ENCODE measurements at places on chromosomes 5 and 9. TPM values are rescaled to one million over a fixed set of nuclear protein-coding genes. Genes with fewer than 3 reads are reported as not detected.
A peak's percentile ranks its signal among the peaks of the same experiment; 100 is the strongest.

SPINK7 gene
- not detected for total RNA-seq

IFNK gene
- not detected for total RNA-seq

PALM2AKAP2 gene
- 3.8 TPM for total RNA-seq

C1QTNF3 gene
- total RNA-seq = 0.36 TPM

TMEM174 gene
- total RNA-seq = not detected

NMUR2 gene
- total RNA-seq = not detected

OBP2A gene
- total RNA-seq = not detected

CCDC171 gene
- 0.94 TPM for total RNA-seq

CCDC187 gene
- not detected for total RNA-seq

GRXCR2 gene
- total RNA-seq = not detected

ADRB2 gene
- total RNA-seq = 2.6 TPM

- DNase-seq = peak; percentile 69
These were observed 577.7 kb upstream of the FTMT start for GRCh38 chr5:121273833-121274433.

GRCh38 chr9:72356041-72356582 lies 8.9 kb downstream of the ZFAND5 start:
- no peak for DNase-seq

GRCh38 chr5:89595056-89595455 lies 712.1 kb upstream of the MEF2C start:
- DNase-seq = no peak

DNA sequence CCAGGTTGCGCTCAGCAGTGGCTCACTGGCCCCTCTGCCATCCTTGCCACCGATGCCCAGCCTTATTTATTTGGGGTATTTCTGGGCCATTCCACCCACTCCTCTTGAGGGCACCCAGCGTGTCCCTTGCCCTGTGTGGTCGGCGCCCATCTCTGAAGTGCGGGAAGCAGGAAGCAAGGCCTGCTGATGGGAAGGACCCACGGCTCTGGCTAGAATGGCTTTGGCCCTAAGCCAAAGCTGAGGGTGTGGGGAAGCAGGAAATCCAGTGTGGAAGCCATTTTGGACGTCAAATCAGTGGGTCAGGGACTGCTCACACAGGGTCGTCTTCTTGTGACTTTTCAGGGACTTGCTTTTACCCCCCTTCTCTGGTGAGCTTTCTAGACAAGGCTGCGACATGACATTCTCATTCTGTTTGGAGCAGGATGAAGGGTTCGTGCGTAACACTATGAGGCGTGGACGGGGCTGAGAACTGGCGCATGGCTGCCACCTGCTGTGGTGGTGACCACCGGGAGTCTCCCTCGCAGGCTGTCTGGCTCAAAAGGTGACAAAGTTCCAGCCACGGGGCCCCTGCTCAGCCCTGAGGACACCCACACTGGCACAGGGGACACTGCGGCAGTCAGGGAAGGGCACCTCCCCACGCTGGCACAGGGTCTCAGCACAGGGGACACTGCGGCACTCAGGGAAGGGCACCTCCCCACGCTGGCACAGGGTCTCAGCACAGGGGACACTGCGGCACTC lies 50.7 kb upstream of the NKD2 start:
- DNase-seq = no peak

DNA sequence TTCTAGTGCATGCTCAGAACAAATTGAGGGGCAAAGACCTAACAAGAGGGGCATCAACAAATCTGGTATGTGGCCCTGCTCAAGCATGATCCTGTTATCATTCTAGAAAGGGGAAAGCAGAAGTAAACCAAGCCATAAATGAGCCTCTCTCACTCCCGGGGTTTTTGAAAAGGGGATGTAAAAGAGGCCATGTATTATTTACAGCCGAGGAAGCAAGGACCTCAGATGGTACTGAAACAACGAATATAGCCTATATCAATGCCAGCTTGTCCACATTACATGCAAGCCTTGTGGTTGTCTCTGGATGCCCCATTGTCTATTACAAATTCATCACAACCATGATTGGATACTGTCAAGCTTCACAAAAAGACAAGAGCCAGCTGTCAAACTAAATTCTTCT lies 211.3 kb downstream of the DCP2 start:
- no peak for DNase-seq

DNA sequence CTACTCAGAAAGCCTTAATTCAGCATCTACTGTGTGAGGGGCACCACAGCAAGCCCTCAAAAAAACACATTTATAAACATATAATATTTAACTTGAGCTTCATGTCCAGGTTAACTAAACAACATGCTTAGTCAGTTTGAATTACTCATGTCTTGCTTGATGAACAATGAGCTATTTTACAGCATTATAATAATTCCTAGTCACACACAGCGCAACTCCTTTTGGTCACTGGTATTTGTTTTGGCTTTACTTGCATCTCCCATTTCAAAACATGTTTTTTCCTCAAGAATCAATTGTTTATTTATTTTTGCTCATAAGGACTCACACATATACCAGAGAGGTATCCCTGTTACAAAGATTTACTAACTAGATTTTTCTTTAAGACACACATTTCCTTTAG lies 616.7 kb upstream of the DAB2 start:
- DNase-seq = peak; percentile 66

DNA sequence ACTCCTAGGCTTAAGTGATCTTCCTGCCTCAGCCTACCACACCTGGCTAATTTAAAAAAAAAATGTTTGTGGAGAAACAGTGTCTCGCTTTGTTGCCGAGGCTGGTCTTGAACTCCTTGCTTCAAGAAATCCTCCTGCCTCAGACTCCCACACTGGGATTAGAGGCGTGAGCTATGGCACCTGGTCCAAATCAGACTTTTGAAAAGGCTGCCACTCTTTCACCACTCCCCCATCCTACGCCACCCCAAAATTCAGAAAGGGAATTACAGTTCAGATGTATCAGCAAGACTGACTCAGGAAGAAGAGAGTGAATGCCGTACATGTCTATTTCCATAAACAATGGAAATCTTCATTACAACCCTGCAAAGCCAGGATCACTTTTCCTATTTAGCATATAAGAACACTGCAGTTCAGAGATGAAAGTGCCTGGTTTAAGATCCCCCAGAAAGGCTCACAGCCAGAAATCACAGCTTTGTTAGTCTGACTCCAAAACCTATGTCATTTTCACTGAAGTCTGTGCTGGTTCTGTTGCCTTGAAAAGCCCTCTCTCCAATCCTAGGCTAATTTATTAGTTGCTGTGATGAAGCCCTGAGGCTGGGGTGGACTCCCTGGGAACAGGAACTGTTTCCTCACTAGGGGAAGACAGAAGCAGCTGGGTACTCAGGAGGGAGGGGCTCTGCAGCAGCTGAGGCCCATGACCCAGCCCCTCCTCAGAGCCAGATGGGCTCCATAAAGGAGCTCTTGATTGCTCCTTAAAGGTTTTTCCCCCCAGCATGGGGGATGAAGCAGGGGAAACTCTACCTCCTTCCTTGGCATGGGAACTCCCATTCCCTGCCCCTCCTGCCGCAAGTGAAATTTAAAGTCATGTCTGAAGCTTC lies 3.1 kb downstream of the FBLL1 start:
- no peak for DNase-seq

DNA sequence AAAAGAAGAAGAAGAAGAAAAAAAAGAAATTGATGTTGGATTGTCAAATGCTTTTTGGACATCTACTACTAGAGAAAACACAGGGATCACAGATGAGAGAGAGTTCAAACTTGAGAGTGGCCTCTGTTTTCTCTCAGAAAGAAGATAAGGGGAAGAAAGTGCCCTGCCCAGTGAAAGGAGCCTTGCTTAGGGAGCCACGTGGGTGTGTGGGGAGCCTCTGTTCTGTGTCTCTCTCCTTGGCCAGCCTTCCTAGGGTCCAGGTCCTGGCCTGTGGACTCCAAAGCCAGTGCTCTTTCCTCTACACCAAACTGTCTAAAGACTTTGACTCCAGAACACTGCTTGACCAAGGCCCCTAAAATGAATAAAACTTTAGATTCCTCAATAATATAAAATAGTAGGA lies 22.0 kb upstream of the COL15A1 start:
- DNase-seq = no peak

DNA sequence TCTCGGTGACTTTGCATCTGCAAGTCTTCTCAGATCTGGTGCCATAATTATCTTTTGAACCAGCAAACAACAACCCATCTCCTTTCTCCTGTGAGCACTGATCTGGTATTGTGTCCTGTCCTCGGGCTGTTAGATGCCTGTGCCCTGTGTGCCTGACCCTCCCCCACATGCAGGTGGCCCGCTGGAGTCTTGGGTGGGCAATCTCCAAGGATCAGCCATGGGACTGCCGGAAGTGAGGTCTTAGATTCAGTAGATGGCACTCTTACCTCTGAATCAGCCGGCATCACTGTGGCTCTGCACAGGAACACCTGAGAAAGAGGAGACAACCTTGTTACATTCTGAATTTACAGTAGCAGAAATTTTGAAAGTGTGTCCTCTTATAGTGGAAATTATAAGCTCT lies 172.4 kb downstream of the IRX2 start:
- DNase-seq = no peak

- no peak for DNase-seq
These were observed 9.0 kb downstream of the MYMK start for GRCh38 chr9:133515615-133516255.

DNA sequence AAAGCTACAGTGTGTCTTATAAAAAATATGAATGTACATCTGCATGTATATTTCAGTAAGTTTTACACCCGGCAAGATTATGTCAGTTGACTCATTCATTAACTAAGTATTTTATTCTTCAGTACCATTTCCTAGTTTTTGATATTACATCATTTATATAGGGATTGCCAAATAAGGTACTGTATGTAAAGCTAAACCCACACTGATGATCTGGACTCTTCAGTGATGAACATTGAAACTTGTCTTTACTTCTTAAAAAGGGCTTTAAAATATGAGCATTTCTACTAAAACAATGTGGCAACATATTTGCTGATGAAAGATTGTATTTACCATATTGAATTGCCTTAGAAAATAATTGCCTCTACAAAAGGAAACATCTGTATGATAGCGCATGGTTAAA lies 151.8 kb upstream of the TLX3 start:
- no peak for DNase-seq

DNA sequence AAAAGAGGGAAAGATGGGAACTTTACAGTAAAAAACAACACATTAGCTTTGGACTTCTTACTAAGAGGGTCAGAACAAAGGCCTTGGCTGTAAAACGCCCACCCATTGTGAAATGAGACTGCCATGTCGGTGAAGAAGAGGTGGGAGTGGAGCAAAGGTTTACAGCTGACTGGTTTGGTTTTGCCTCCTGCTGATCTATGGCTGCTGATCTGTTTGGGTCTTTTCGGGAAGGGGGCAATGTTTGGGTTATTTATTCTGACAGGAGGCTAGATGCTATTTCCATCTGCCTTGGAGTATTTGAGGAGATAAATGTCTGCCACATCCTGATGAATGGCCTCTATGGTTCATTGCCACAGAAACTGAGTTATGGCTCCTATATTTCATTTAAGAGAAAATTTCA lies 408.7 kb downstream of the TLE4 start:
- no peak for DNase-seq

GRCh38 chr9:93636667-93637066 lies 60.3 kb downstream of the PHF2 start:
- no peak for DNase-seq

DNA sequence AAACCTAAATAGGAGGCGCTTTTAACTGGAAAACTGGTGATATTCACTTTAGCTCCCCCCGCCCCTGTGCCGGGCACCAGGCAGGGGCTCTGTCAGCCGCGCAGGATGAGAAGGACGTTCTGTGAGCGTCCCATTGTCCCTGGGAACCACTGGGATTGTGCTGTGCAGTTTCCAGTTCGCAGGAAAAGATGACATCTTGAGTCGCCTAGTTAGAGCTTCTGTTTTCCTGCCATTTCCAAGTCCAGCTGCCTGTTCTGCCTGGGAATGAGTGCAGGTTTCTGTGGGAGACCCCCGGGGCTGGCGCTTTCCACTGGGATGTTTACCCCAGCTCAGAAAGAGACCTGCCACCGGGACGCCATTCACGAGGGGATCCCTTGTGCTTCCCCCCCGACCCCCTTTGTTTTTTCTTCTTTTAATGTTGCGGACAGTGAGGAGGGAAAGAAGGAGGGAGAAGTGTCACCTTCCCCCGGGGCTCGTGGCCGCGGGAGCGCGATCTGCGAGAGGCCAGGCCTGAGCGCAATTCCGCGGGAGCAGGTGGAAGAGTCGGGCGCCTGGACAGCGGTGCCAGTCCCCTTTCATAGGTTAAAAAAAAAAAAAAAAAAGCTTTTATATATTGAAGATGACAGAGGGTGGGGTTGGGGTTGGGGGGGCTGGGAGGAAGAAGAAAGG lies 121.5 kb downstream of the RMI1 start:
- DNase-seq = no peak

DNA sequence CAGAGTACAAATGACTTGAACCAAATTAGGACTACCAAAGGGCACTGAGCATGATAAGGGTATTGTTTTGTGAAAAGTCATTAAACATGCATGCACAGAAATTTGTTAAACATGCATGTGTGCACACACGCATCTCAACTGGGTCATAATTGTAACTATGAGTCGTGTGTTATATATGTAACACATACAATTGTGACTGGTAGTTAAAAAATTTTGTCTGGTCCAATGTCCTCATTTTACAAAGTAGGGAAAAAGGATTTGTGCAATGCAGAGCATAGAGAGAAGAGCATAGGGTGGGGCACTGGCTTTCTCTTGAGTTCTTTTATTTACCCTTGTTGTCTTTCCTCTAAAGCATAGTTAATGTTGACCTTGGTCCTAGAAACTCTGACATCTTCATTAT lies 19.3 kb upstream of the IGFBPL1 start:
- no peak for DNase-seq

GRCh38 chr9:86201474-86202337 lies 57.8 kb downstream of the C9orf153 start:
- no peak for DNase-seq

DNA sequence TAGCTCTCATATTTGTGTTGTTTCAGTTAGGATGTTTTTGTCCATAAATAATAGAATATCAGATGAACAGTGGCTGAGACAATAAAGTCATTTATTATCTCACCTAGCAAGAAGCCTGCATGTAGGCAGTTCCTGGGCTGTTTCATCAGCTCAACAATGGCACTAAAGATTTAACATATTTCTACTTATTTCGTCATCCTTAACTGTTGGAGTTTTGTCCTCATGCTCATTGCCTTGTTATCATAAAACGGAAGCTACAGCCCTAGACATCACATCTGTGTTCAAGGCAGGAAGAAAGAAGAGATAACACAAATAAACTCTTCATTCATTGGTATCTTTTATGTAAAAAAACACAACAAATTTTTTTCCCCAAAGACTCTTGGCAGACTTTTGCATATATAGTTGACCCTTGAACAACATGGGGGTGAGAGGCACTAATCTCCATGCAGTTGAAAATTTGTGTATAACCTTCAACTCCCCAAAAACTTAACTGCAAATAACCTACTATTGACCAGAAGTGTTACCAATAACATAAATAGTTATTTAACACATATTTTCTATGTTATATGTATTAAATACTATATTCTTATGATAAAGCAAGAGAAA lies 277.2 kb upstream of the ADRA1B start:
- DNase-seq = no peak
